ENCODE measurements at places on chromosomes 1 and 21.

DNA sequence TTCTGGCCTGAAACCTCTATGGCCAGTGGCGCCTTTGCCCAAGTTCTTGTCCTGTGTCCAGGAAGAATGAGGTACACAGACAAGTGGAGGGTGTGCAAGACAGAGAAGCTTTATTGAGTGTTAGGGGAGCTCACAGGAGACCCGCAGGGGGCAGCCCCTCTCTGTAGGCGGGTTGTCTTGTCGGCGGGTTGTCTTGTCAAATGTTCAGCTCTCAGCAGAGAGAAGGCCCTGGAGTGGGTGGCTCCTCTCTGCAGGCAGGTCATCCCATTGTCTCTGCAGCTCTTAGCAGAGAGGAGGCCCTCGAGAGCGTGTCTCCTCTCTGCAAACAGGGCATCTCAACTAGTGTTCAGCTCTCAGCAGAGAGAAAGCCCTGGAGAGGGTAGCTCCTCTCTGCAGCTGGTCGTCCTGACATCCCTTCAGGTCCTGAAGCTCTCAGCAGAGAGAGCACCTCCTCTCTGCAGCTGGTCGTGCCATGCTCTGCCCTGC is 11.0 kb downstream of the COL6A2 start:
- no peak for DNase-seq

DNA sequence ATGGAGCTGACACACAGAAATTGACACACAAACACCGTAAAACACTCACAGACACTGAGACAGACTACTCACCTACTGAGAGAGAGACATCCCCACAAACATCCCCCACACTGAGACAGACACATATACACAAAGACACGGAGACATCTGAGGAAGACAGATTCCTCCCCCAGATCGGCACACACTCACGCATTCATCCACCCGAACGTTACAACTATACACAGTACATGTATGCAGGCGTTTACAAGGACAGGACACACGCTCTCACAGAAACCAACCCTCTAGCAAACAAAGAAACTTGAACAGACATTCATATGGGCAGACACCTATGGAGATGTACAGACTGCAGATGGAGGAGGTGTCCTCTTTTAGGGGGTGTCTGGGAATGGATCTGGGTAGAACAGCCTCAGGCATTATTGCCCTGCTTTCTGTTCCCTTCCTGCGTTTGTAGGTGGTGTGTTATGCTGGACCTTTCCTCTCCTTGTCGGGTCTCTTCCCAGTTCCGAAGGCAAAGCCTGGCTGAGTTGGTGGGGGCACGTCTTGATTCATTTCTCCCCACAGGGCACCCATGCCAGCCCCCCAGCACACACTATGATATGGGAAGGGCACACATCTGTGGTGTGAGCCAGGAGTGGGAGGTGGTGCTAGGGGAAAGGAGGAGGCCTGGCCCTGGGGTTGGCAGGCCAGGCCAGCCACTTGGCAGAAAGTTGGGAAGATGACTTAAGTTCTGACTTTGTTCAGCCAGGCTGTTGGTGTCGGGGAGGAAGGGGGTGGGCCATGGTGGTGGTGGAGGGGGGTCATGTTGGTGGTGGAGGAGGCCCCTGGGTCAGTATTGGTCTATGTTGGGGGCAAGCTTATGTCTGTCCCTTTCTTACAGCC is 1.5 kb downstream of the KIRREL1 start:
- no peak for DNase-seq

DNA sequence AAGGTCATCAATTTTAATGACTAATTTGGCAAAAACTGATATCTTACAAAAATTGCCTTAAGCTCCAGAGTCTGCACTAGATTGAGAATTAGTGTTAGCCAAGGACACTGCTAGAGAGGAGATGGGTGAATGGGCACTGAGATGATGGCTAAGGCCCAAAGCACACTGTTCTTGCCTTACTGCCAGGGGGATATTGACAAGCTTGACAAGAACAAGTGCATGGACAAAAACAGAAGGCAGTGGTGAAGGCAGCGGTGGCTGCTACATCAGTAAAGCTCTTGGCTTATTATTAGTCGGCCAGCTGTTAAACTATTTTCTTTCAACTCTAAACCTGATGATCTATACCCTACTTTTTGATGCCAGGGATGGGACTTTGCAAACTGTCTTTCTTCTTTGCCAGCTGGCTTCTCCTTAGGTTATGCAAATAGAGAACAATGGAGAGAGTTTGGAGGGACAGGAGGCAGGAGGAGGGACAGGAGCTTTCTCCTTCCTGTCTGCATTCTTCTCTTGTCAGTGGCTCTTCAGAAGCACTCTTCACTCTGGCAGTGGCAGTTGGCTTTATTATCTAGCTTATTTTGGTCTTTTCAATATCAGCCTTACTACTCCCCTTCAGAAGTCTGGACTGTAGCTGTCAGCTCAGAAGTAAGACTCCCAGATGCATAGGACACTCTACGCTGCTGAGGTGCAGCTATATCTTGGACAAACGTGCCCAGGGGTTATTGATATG is 853.5 kb upstream of the TMPRSS15 start:
- no peak for DNase-seq

GRCh38 chr1:109381573-109381972 is 16.1 kb downstream of the SORT1 start:
- DNase-seq = no peak

DNA sequence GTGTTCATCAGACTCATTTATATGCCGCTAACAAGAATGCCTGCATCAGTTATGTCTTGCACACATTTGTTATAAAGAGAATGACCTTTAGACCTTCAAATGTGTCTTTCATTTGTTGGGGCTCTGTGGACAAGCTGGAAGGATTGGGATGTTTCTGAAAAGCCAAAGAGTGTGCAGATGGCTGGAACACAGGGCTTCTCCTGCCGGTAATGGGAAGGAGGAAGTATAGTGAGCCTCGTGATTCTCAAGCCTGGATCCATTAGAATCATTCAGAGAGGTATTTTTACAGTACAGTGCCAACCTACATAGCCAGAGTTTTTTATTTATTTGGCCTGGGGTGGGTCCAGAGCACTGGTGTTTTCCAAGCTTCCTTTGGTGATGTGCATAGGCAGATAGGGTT is 40.6 kb upstream of the ATP1A1 start:
- DNase-seq = no peak

DNA sequence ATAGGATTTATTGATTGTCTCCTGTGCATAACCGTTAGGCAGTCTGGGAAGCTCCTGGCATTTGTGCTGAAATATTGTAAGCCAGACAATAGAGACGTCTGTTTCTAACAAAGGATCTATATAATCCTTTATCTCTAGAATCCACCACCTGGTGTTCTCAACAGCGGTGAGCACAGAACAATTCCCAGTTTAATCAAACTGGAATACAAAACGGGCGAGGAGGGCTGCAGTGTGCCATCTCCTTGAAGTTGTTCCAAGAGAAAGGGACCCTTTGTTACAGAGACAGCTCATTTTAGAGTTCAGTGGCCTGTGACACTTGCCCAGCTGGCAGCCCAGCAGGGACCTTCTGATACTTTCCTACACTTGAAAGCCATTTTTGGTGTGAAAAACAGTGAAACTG is 162.8 kb upstream of the IVNS1ABP start:
- DNase-seq = no peak

GRCh38 chr1:72830606-72831390 is 548.5 kb upstream of the NEGR1 start:
- no peak for DNase-seq

GRCh38 chr1:244339776-244340175 is 111.9 kb downstream of the ADSS2 start:
- DNase-seq = no peak

GRCh38 chr1:215114154-215114933 is 31.8 kb downstream of the KCNK2 start:
- peak; percentile 47 for DNase-seq

DNA sequence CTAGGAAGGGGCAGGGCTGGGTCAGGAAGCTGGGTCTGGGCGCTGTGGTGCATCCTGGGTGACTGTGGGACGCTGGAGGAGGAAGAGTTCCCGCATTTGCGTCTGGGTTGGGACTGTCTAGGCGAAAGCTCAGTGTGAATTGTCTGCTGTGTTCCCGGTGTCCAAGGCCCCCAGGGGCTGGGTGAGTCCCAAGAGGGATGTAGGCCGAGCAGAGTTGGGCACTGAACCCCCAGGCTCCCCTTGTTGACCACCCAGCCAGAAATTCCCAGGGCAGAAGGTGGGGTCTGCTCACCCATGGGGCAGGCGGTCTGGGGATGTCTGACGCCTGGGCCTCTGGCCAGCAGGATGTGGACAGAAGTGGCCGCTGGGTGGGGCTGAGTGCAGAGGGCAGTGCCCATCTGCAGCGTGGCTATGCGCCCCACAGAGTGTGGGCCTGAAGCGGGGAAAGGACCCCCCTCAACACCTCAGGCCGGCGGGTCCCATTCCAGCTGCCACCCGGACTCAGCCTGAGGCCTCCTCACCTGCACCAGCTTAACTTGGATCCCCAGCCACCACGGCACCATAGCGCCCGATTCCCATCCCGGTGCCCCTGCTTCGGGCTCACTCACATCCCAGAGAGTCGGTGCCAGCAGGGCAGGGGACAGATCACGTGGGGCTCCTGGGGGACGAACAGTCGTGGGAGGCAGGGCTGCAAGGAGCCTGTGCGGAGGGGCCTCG is 37.0 kb upstream of the POFUT2 start:
- no peak for DNase-seq

- DNase-seq = no peak
Measured at GRCh38 chr1:116910379-116911187, 867 bp downstream of the PTGFRN start.

GRCh38 chr1:235552146-235552716 is 48.0 kb upstream of the B3GALNT2 start:
- no peak for DNase-seq

GRCh38 chr21:37783016-37783415 is 133.2 kb downstream of the KCNJ6 start:
- DNase-seq = no peak

- DNase-seq = no peak
Measured at GRCh38 chr1:220483700-220484099, 44.2 kb upstream of the MARK1 start.

DNA sequence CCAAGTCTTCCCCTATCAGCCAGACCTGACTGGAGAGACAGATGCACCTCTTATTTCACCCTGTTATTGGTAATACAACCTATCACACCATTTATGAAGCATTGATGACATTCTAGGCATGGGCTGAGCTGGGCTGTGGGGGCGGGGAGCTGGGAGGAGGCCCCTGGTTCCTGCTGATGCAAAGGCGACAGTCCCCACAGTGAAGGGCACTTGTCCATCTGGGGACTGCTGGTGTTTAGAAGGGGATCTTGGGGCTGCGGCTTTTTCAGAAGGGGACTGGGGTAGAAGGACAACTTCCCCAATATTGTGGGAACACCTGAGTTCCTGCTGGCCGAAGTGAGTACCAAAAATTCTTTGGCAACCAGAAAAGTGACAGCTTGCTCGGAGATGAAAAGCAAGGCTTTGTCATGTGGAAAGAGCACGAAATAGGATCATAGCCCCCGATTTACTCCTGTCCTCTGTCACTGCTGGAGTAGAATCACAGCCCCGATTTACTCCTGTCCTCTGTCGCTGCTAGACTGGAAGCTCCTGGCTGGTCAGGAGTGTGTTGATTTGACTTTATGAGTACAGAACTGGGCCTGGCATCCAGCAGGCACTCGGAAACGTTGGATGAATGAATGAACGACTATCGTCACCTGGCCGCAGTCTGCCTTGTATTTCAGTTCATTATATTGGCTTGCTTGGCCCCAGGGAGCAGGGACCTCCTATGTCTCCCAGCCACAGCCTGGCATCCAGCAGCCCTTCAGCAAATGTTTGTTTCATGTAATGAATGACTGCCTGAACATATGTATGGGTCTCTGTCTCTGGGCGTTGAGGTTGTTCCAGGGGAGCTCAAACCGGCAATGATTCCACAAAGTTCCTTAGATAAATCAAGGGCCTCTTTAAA is 16.5 kb upstream of the ETV3L start:
- DNase-seq = no peak

- DNase-seq = no peak
Measured at GRCh38 chr1:168441745-168442144, 102.1 kb downstream of the XCL2 start.

DNA sequence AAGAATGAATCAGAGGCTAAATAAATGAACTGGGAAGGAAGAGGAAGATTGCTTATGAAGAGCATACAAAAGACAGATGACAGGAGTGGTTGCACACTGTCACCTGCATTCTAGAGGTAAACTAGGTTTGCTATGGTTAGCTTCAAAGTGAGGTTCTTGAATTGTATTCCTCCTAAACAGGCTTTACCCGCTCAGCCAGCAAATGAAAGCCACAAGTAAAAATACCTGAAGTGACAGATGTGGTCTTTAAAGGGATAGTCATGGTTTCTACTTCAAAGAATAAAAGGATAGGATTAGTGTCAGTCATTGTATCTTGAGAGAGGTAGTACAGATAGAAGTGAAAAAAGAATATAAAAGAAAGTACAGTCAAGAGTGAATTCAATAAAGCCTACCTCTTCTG is 32.4 kb upstream of the PRDX6 start:
- DNase-seq = no peak

DNA sequence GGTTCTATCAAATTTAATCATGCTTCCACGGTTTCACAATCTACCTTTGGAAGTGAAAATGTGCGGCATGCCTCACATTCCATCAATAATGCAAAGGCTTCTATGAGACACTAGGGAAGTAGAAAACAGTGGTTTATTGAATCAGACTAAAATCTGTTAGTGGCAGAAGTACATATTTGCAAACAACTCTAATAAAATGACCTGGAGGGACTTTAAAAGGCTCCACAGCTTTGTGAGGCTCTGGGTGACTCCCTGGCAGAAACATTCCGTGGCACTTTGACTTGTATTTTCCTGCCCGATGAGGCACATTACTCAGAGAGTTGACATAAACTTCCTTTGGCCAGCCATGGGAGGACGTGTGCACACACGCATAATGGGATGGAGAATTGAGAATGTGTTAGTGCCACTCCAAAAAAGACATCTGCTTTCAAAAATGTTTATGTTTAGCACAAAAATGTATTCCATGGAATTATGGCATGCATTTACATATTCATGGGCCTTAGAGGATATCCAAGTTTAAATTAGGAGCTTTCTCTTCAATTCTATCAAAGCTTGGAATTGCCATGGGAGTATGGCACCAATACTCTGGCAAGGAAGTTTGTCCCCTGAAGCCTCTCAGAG is 60.0 kb upstream of the SSX2IP start:
- DNase-seq = no peak

DNA sequence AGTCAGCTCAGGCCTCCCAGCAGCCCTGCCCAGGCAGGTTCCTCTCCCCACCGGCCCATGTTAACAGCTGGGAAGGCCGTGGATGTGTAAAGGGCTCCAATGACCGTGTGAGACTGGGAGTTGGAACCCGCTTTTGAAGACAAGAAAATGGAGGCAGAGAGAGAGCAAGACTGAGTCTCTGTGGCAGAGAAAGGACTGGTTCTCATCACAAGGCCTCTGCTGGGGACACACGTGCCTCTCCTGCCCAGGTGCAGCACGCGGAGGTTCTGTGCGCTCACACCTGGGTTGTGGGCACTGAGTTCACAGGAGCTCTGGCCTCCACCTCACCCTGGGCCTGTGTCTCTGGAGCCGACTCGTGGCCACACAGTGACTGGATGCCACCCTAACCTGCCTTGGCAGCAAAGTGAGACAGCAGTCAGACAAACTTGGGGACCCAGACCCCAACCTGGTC is 27.0 kb downstream of the RUNX3 start:
- no peak for DNase-seq

DNA sequence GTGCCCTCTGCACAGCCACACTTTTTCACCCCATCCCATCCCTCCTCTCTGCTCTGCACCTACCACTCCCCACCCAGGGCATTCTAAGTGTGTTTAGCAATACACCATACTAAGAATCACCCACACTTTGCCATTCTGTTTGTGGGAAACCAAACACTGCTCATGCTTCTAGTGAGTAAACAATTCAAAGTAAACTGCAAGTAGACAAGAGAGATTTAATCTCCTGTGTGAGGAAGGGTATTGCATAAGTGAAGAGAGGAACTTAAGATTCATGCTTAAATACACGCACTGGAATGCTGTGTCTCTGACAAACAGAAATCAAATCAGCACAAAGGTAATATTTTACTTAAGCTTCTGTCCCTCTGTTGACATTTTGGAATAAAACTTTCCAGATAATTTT is 4.8 kb upstream of the EDARADD start:
- no peak for DNase-seq

Measured in non-pigmented ciliary epithelial cell (primary cell).